ENCODE measurements at places on chromosomes 5 and 9.

DNA sequence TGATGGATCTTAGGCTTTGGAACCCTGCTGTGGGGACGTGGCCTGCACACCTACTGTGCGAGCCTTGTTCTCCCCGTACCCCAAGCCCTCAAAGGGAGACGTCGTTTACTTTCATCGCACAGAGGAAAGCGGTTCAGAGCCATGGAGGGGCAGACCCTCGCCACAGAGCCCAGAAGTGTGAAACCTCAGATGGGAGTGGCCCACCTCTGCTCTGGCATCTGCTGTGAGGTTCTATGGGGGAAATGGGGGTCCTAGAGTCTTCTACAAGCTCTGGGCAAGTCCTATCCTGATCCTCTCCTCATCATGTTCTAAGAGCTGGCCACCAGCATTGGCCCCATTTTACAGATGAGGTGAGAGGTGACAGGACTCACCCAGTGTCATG, 3.7 kb upstream of the RNF44 start:
- no peaks in the 10 kb centered on the region for H3K36me3 ChIP-seq
- peak overlapping the region; percentile 75 for H3K4me3 ChIP-seq
- no peaks in the 10 kb centered on the region for H3K27me3 ChIP-seq
- peak overlapping the region; percentile 94 for H3K27ac ChIP-seq
- DNase-seq: no peak
- peaks cover 81% of the 10 kb centered on the region for H3K4me1 ChIP-seq

- no peaks in the 10 kb centered on the region for H3K36me3 ChIP-seq
- peaks cover 4% of the 10 kb centered on the region for H3K4me1 ChIP-seq
- peak overlapping the region; percentile 72 for H3K27ac ChIP-seq
- no peaks in the 10 kb centered on the region for H3K27me3 ChIP-seq
- H3K4me3 ChIP-seq: peak overlapping the region; percentile 2
- DNase-seq: no peak
Observed at GRCh38 chr5:124952079-124952478, 205.6 kb upstream of the ZNF608 start.

DNA sequence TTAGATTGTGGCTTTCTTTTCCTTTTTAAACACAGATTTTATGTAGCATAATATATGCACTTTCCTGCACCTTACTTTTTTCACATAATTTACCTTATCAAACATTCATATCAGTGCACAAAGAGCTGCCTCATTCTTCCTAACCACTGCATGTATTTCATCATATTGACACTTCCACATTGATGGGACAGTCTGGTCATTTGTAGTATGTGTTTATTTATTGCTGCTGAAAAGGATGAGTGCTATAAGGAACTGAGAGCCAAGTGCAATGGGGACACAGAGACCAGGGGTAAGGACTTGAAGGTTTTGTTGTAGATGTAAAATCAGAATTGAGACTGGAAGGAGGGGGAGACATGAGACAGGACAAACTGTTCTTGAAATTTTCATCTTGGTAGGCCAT, 193.8 kb downstream of the SMARCA2 start:
- H3K27me3 ChIP-seq: no peaks in the 10 kb centered on the region
- H3K4me1 ChIP-seq: peaks cover 14% of the 10 kb centered on the region

GRCh38 chr5:169561893-169562292, 21.7 kb upstream of the SPDL1 start:
- no peak overlapping the region for H3K4me3 ChIP-seq
- no peaks in the 10 kb centered on the region for H3K4me1 ChIP-seq
- no peaks in the 10 kb centered on the region for H3K36me3 ChIP-seq
- H3K27ac ChIP-seq: no peak overlapping the region

DNA sequence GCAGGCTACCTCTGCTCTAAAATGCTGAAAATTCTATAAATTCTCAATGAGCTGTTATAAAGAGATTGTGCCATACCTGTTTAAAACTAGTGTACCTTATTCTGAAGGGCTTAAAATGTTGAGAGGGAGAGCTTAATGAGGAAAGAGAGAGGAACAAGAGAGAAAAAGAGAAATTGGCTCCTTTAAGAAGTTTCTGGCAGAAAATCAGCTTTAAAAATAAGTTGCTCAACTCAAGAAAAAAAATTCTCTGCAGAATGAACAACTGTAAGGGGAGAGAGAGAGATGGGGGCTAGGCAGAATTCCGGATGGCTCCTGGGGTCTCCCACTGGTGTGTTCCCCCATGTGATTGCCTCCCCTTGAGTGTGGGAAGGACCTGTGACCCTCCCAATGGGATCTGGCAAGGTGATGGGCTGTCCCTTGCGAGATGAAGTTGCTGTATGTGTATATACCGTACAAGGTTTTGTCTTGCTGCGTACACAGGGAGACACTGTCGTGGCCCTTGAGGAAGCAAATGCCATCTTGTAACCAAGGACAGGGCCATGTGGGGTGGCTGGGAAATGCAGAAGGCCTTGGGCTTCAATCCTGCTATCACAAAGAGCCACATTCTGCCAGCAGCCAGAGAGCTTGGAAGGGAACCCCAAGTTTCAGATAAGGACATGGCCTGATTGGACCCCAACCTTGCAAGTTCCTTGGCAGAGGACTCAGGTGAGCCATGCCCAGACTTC, 64.3 kb upstream of the S1PR3 start:
- H3K4me3 ChIP-seq: no peak overlapping the region
- peaks cover 41% of the 10 kb centered on the region for H3K4me1 ChIP-seq
- DNase-seq: no peak
- H3K27me3 ChIP-seq: no peaks in the 10 kb centered on the region

GRCh38 chr9:131728546-131728910, 11.3 kb downstream of the RAPGEF1 start:
- peaks cover 96% of the 10 kb centered on the region for H3K4me1 ChIP-seq
- no peaks in the 10 kb centered on the region for H3K27me3 ChIP-seq
- no peak for DNase-seq

DNA sequence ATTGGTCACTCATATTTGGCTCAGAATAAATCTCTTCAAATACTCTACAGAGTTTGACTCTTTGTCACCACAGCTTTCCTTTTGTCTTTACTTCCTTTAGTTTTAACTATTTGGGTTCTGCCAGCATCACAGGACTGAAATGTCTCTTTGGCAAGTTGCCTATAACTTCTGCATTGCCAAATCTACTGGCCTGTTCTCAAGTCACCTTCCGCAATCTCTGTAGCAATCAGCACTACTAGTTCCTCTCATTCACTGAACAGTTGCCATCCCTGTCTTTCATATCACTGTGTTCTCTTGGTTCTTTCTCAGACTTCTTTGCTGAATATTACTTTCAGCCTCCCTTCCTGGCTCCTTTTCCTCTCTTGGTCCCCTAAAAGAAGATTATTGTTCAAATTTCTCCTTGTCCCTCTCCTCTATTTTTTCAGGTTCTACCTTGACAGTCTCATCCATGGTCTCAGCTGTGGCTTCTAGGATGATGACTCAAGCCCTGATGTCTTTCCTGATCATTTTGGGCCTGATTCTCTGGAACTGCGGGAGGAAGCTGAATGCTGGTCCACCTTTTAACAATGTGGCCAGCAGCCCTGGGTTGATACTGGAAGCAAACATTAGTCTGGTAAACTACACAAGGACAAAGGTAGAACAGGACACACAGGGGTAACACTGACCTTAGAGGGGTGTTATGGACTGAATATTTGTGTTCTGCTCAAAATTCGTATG, 44.0 kb upstream of the LIFR start:
- no peak overlapping the region for H3K27ac ChIP-seq
- H3K4me1 ChIP-seq: peaks cover 4% of the 10 kb centered on the region
- H3K4me3 ChIP-seq: no peak overlapping the region
- no peaks in the 10 kb centered on the region for H3K27me3 ChIP-seq
- no peak for DNase-seq

GRCh38 chr9:1869843-1870242, 145.3 kb upstream of the SMARCA2 start:
- no peak overlapping the region for H3K4me3 ChIP-seq
- H3K27me3 ChIP-seq: no peaks in the 10 kb centered on the region
- H3K27ac ChIP-seq: no peak overlapping the region
- no peak for DNase-seq
- no peaks in the 10 kb centered on the region for H3K4me1 ChIP-seq

GRCh38 chr9:38523121-38523520, 97.3 kb downstream of the ANKRD18A start:
- H3K36me3 ChIP-seq: no peaks in the 10 kb centered on the region
- H3K27ac ChIP-seq: no peak overlapping the region
- DNase-seq: no peak

GRCh38 chr5:135379046-135379654, 19.9 kb downstream of the MACROH2A1 start:
- DNase-seq: no peak
- peaks cover 74% of the 10 kb centered on the region for H3K4me1 ChIP-seq
- peaks cover 38% of the 10 kb centered on the region for H3K36me3 ChIP-seq
- no peak overlapping the region for H3K27ac ChIP-seq

- peaks cover 2% of the 10 kb centered on the region for H3K36me3 ChIP-seq
- no peak overlapping the region for H3K4me3 ChIP-seq
- H3K27ac ChIP-seq: no peak overlapping the region
Observed at GRCh38 chr5:139597134-139597533, 36.0 kb downstream of the UBE2D2 start.

DNA sequence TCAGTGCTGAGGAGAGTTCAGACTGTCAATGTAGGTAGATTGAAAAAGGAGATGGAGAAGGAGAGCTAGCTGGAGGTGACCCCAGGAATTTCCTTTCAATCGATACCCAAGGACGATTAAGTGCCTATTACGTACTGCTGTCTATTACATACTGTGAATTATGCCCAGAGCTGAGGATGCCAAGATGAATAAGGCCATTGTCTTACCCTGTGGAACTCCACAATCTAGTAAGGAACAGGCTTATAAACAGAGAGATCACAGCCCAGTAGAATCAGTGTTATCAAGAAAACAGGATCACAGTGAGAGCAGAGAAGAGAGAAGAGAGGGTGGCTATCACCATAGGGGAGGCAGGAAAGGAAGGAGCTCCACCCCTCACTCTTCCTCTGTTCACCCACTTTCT, 54.1 kb upstream of the PDE8B start:
- H3K4me1 ChIP-seq: no peaks in the 10 kb centered on the region
- no peak overlapping the region for H3K27ac ChIP-seq
- no peaks in the 10 kb centered on the region for H3K27me3 ChIP-seq
- no peaks in the 10 kb centered on the region for H3K36me3 ChIP-seq

DNA sequence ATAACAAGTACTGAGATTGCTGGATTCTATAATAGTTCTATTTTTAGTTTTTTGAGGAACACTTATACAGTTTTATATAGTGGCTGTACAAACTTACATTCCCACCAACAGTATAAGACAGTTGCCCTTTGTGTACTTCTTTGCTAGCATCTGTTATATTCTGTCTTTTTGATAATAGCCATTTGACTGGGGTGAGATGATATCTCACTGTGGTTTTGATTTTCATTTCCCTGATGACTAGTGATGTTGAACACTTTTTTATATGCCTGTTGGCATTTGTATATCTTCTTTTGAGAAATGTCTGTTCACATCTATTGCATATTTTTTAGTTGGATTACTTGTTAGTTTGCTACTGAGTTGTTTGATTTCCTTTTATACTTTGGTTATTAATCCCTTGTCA, 204.1 kb upstream of the SMC2 start:
- no peaks in the 10 kb centered on the region for H3K4me1 ChIP-seq
- H3K27me3 ChIP-seq: no peaks in the 10 kb centered on the region
- no peak overlapping the region for H3K27ac ChIP-seq
- H3K4me3 ChIP-seq: no peak overlapping the region

- H3K4me1 ChIP-seq: peaks cover 21% of the 10 kb centered on the region
- no peak for DNase-seq
- no peak overlapping the region for H3K4me3 ChIP-seq
- no peaks in the 10 kb centered on the region for H3K27me3 ChIP-seq
Observed at GRCh38 chr9:107273634-107274033, 9.4 kb upstream of the RAD23B start.

- H3K27ac ChIP-seq: peak overlapping the region; percentile 99
- peaks cover 68% of the 10 kb centered on the region for H3K4me1 ChIP-seq
- H3K27me3 ChIP-seq: no peaks in the 10 kb centered on the region
- H3K36me3 ChIP-seq: no peaks in the 10 kb centered on the region
- no peak overlapping the region for H3K4me3 ChIP-seq
Observed at GRCh38 chr5:131266370-131267060, 2.7 kb downstream of the CDC42SE2 start.

DNA sequence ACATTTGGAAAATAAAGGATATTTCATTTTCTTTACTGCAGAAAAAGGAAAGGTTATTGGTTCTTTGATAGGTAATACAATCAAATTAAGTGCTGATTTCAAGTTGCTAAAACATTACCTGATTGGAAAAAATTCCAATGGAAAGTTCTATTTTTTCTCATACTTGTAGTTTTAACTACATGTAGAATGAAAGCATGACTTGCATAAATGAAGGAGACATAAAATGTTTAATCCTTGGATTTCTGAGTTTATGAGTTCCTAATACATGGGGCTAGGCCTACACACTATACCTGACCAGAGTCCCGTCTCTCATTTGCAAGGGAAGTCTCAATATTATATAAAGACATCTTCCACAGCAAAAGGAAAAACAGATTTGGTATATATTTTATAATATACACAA, 5.2 kb upstream of the MEIKIN start:
- H3K27me3 ChIP-seq: no peaks in the 10 kb centered on the region
- H3K4me1 ChIP-seq: no peaks in the 10 kb centered on the region

GRCh38 chr9:112771359-112772214, 21.0 kb downstream of the SNX30 start:
- H3K4me1 ChIP-seq: peaks cover 11% of the 10 kb centered on the region
- H3K36me3 ChIP-seq: no peaks in the 10 kb centered on the region
- no peaks in the 10 kb centered on the region for H3K27me3 ChIP-seq
- DNase-seq: no peak

- H3K4me3 ChIP-seq: no peak overlapping the region
- H3K27me3 ChIP-seq: no peaks in the 10 kb centered on the region
- no peak overlapping the region for H3K27ac ChIP-seq
Observed at GRCh38 chr5:133539818-133540217, 72.5 kb downstream of the FSTL4 start.

DNA sequence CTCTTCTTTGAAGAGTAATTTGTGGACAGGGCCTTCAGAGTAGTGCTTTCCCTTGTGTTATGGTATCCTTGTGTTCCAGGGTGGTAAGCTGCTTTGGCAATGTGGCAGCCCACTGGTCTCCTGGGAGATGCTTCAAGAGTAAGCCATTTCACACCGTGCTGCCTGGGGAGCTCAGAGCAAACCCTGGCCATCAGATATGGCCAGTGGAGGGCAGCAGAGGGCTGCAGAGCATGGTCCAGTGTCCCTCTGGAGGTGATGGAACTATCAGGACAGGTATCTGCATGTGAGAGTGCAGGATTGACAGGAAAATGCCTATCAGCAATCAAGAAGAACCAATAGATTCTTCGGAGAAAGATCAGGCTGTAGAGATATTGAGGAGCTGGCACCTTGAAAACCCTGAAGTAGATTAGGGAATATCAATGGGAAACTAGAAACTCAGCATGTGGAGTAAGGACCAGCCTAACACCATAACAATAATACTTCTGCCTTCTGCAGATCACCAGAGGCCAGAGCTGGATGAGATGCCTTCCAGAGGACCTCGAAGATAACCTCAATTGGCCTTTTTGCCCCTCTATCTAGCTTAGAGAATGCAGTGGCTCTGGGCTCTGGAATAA, 90.8 kb downstream of the PLPPR1 start:
- H3K36me3 ChIP-seq: no peaks in the 10 kb centered on the region
- H3K27ac ChIP-seq: no peak overlapping the region
- no peaks in the 10 kb centered on the region for H3K4me1 ChIP-seq

All from spleen (tissue), 13 donors.